ENCODE measurements at places on chromosomes 12 and 14.

GRCh38 chr14:68215629-68216028 is 396.1 kb downstream of the RAD51B start:
- no peak for DNase-seq

GRCh38 chr12:114384739-114385138 is 21.2 kb downstream of the TBX5 start:
- DNase-seq: no peak

DNA sequence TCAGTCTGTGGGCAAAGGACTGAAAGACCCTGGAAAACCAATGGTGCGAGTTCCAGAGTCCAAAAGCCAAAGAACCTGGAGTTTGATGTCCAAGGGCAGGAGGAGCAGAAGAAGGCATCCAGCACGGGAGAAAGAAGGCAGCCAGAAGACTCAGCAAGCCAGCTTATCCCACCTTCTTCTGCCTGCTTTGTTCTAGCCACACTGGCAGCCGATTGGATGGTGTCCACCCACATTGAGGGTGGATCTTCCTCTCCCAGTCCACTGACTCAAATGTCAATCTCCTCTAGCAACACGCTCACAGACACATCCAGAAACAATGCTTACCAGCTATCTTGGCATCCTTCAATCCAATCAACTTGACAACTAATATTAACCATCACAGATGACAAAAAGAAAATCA is 57.2 kb upstream of the CAPRIN2 start:
- no peak for DNase-seq

DNA sequence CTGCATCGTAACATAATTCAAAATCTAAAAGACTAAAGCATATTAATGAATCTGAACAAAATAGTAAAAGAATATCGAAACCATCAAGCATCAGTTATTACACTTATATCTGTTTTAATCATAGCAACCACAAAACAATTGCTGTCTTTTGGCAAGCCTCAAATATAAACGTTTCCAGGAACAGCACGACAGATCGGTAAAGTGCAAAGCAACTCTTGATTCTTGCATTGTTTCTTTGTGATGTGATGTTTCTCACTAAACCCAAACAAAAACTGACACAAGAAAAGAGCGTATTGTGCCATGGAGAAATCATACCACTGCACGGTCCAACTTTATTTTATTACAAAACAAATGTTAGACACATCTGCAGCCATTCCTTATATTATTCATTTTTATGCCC is 9.2 kb upstream of the MYF6 start:
- no peak for DNase-seq

- DNase-seq: no peak
Measured at GRCh38 chr14:66802962-66803361, 295.0 kb downstream of the GPHN start.

GRCh38 chr12:71075743-71076142 is 82.1 kb downstream of the TSPAN8 start:
- DNase-seq: no peak

GRCh38 chr12:27008081-27008480 is 6.1 kb downstream of the TM7SF3 start:
- no peak for DNase-seq

- no peak for DNase-seq
Measured at GRCh38 chr12:6268484-6269157, 41.9 kb upstream of the PLEKHG6 start.

GRCh38 chr12:28699029-28699428 is 450.0 kb upstream of the FAR2 start:
- DNase-seq: no peak

- no peak for DNase-seq
Measured at GRCh38 chr12:104652358-104652757, 195.6 kb downstream of the CHST11 start.

GRCh38 chr12:51328587-51328986 is 4.6 kb upstream of the BIN2 start:
- DNase-seq: no peak

DNA sequence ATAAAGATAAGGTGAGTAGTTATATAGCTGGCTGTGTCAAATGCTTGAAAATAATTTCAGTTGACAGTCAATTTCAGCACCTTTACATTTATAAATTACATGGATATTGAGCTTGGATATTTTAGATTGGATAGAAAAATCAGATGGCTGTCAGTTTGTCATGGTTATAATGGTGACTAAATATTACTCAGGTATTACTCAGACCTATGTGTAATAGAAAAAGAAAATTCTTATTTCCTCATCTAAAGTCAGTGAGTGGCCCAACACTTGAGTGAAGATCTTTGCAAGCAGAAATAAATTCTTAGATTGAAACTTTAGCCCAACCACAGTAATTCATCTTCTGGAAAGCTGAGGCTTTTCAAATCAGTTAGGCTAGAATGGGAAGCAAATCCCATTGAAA is 354.4 kb downstream of the NAV3 start:
- DNase-seq: no peak
